GM12891 (cell line): ENCODE measurements at places on chromosomes 2 and 18.

GRCh38 chr2:231065966-231066365 is 9.3 kb downstream of the PSMD1 start:
- DNase-seq: no peak

DNA sequence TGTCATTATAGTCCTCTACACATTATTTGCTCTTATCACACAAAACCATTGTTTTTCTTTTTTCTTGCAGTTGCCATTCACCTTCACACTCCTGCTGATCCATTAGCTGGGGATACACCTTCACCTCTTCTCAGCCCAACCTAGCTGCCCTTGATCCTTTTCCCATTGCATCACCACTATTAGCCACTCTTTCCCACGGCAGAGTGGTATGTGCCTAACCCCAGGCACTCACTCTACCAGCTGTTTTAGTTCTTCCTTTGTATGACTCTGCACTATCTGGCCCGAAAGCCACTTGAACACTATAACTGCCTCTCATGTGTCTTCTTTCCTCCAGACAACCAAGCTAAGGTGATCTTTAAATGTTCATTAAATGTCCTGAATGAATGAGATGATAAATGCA is 145.4 kb upstream of the PIK3C3 start:
- no peak for DNase-seq

GRCh38 chr2:126894585-126895182 is 4.0 kb upstream of the TEX51 start:
- no peak for DNase-seq

- no peak for DNase-seq
These were observed 262.4 kb downstream of the SS18 start for GRCh38 chr18:25827961-25828561.

DNA sequence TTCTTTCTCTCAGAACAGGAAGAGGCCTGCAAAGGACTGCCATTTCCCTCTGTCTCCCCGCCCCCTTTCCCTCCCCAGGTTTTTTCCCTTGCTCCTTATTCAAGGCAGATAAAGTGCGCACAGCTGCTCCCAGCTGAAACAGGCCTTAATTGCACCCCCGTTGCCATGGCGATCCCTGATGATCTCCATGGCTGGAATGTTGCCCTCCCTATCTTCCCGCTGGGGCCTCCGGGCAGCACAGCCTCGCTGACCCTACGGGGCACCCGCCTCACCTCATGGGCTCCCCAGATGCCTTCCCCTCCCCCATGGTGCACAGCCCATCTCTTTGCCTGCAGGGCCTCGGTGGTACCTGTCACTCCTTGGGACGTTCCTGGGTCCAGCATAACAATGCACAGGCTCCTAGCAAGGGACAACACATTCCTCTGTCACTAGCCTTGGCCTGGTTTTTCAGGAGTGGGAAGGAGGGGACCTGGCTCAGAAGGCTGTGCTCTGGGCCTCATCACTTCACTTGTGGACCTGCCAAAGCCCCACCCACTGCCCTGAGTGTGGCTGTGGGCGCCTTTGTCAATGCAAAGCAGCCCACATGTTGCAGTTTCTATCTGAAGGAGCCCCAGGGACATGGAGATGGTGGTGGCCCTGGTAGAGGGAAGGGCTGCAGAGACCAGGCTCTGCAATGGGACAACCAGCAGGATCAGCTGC is 115.0 kb downstream of the CELF4 start:
- no peak for DNase-seq
